ENCODE measurements at places on chromosomes 1 and 21.

DNA sequence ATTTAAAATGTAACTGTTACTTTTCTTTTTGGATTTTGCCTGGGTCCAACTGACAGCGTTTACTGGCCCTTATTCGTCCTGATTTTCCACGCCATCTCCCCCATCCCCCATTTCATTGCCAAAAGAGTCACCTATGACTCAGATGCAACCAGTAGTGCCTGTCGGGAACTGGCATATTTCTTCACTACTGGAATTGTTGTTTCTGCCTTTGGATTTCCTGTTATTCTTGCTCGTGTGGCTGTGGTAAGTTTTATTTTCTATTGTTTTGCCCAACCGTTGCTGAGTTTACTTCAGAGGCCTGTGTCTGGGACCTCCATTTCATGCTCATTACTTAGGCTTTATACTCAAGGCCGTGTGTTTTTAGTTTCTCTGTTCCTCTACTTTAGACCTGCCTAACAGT lies 9.3 kb downstream of the LEPR start:
- peak; percentile 86 for DNase-seq

GRCh38 chr1:55813618-55814017 lies 598.5 kb upstream of the USP24 start:
- DNase-seq, result peak; percentile 75

DNA sequence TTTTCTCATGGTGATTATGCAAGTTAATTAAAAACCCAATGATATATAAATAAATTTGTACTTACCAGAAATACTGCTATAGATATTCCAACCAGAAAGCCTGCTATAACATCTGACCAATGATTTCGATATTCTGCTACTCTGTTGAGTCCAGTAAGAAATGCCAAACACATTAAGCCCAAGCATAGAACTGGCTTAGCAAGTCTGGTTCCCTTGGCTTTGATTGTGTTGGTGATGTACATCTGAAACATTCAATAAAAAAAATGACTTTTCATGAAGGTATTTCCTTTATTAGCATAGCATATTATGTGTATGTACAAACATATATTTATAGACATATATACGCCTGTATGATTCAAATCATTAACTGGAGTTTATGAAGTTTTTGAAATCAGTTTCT lies 82.8 kb downstream of the PLPPR5 start:
- DNase-seq, result peak; percentile 29

GRCh38 chr1:53304527-53304926 lies 23.3 kb downstream of the LRP8 start:
- no peak for DNase-seq

- no peak for DNase-seq
These were observed 70.5 kb downstream of the MRPL39 start for GRCh38 chr21:25536752-25537151.

DNA sequence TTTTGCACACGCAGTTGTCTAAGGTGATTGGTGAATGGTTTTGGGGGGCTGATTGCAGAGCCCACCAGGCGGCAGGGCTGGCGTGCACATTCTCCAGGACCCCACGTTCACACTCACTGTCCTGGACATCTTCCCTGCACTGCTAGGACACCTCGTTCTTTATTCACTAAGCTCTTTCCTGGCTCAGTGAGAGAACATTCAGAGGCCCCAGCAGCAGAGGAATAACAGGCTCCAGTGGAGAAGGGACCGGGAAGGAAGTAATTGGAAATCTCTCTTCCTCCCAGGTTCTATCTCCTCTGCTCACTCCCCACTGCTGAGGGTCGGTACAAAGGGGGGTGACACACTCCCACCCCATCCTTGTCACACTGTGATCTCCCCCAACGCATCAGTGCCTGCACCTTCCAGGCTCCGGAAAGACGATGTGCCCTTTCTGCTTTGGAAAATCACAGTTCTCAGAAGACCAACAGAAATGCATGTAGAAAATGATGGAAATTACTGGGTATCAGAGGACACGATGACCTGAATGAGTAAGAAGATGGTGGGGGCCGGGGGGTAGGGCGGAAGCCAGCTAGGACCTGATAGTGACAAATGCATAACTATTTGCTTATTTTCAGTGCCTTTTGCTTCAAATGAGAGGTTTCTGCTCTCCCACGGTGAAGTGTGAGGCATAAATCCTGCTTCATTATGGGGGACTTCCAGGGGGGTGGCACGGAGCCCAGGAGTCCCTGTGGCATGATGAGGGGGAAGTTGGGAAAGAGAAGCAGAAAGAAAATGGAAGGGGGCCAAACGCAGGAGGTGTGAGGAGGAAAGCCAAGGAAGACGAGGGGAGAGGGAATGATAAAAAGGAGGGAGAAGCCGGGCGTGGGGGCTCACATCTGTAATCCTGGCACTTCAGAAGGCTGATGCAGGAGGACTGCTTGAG lies 25.2 kb upstream of the KIF26B start:
- DNase-seq, result peak; percentile 43

DNA sequence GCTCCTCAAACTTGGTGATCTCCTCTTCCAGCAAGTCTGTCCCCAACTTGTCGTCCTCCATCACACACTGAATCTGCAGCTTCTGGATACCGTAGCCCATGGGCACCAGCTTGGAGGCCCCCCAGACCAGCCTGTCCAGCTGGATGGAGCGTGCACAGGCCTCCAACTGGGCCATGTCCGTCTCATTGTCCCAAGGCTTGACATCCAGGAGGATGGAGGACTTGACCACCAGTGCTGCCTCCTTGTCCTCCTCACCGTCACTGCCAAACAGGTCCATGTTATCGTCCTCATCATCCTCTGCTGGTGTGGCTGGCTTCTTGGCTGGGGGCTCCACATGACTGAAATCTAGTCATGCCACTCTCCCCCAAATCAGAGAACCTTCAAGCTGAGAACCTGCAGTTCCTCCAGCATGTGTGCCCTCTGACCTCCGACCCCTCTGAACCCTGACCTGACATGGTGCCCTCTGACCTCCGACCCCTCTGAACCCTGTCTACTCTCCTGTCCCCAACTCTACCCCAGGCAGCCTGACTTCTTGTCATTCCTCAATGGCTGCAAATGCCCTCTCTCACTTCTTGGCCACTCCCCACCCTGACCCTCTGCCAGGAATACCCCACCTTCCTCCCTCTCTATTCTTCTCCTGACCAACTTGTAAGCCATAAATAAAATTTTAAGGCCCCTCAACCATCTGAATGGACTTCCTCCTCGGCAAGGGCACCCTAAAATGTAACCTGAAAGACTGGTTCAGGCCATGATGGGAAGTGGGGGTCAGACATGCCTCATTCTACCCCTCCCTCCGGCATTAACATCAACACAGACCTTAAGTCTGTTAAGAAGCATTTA lies 275.7 kb upstream of the C1orf174 start:
- no peak for DNase-seq

DNA sequence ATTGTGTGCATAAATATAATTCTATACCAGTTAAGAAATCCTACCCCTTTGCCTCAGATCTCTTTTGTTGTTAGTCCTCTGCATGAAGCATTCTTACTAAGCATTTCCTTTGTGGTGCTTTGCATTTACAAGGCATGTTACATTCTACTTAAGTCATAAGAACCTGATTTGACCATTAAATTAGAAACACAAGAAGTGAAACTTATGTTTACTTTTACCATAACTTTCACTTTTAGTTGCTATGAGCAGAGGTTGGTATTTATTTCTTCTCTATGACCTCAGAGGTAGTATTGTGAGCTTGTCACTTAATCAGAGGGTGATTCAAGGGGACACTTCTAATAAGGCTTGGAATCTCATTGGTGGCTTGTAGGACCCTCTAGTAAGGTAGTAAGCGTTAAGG lies 9.0 kb downstream of the FAM20B start:
- peak; percentile 76 for DNase-seq

- DNase-seq, result peak; percentile 41
These were observed 17.7 kb downstream of the TUT4 start for GRCh38 chr1:52534928-52535764.
